Activated B cell treated with CpG ODN at 0.5 μM for 24 hours (primary cell): ENCODE measurements at places on chromosomes 5 and 9. TPM values are rescaled to one million over a fixed set of nuclear protein-coding genes. Genes with fewer than 3 reads are reported as not detected.

Gene DCP2
- 53.5 and 56.0 TPM in 2 replicates for total RNA-seq

Gene IL31RA
- total RNA-seq, result not detected in 2 replicates

Gene C9orf57
- not detected in 2 replicates for total RNA-seq

Gene HMCN2
- not detected in 2 replicates for total RNA-seq

Gene PAM
- total RNA-seq, result 14.8 and 19.0 TPM in 2 replicates

Gene SV2C
- not detected in 2 replicates for total RNA-seq

Gene SLCO4C1
- total RNA-seq, result 0.24 and 0.33 TPM in 2 replicates

Gene FASTKD3
- total RNA-seq, result 12.1 and 16.0 TPM in 2 replicates

Gene FRMPD1
- 0.07 TPM in 1 of 2 replicates, not detected in the other for total RNA-seq

Gene PDZD2
- total RNA-seq, result 0.12 and 0.38 TPM in 2 replicates

Gene SLC4A9
- total RNA-seq, result not detected in 2 replicates

Gene PTGDS
- total RNA-seq, result not detected in 2 replicates

Gene IARS1
- 176 and 205 TPM in 2 replicates for total RNA-seq

Gene AHRR
- total RNA-seq, result 5.1 and 6.1 TPM in 2 replicates

Gene LRRC19
- not detected in 2 replicates for total RNA-seq

Gene DMRT3
- total RNA-seq, result not detected in 2 replicates

Gene STK32A
- total RNA-seq, result not detected in 2 replicates

Gene PCDHA12
- total RNA-seq, result not detected in 2 replicates

Gene TMEM215
- total RNA-seq, result not detected in 2 replicates

Gene PTGS1
- 8.9 and 9.4 TPM in 2 replicates for total RNA-seq
